ENCODE measurements at places on chromosomes 5 and 9.

DNA sequence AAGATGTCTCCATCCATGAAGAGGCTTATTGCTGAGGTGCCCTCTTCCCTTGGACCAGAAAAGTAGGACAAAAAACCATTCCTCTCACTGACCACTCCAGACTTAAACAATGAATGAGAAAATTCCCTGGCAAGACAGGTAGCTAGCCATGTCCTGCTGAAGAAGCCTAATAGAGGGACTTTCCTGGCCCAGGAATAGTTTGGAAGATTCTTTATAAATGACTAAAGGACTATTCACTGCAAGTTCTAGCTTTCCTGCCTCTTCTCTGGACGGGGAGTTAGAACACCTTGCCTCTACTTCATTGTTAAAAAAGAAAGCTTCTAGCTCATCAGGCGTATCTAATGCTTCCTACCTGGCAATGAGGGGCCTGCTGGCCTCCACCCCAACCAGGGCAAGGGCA is 153.6 kb downstream of the NR3C1 start:
- DNase-seq = no peak

GRCh38 chr9:7169717-7170389 is 412.1 kb downstream of the KDM4C start:
- no peak for DNase-seq

DNA sequence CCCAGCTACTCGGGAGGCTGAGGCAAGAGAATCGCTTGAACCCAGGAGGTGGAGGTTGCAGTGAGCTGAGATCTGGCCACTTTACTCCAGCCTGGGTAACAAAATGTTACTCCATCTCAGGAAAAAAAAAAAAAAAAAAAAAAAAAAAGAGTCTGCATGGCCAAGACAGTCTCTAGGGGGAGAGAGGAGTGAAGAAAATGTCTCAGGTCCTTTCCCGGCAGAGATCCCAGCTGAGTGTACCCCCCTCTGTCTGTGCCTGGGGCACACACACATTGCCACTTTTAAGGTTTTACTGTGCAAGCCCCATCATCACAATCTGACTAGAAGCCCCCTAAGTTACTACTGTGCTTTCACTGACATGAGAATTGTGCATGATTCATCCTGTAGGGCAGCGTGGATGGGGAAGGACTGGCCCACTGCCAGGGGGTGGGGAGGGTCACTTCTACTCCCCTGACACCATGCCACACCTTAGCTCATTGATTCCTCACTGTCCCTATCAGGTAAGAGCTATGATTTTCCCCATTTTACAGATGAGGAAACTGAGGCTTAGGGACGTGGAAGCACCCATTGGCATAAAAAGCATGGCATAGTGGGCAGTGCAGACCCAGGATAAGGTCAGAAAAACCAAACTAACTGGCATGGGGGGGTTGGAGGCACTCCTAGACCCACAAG is 102.3 kb upstream of the LARP1 start:
- DNase-seq = no peak

DNA sequence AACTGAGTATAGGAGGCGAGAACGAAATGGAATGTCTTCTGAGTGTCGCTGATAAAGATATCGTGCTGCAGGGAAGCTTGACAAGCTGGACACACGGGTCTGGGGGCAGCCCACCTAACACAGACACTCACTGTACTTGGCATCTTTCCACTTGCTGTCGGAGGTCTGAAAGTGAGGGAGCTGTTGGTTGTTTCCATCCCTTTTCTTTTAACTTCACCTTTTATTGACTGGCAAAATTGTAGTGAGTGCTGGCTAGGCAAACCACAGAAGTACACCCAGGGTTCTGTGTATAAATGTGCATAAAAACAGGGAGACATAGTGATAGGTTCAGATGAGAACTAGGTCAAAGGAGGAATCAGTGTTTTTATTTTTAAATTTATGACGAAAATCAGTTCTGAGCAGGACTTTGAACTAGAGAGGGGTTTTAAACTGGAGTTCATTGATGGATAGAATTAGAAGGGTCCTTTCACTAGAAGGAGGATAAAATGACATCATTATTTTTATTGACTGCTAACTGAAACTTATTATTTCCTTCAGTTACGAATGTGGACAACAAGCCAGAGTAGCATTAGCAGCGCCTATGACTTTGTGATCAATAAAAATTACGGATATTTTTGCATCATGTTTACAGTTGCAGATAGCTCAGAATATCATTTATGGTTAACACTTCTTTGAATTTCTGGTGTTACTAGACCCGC is 817 bp downstream of the GAPVD1 start:
- no peak for DNase-seq

All from GOT3 (cell line).